Nephron progenitor cell (in vitro differentiated cells): ENCODE measurements at places on chromosomes 5 and 9.
A peak's percentile ranks its signal among the peaks of the same experiment; 100 is the strongest.

DNA sequence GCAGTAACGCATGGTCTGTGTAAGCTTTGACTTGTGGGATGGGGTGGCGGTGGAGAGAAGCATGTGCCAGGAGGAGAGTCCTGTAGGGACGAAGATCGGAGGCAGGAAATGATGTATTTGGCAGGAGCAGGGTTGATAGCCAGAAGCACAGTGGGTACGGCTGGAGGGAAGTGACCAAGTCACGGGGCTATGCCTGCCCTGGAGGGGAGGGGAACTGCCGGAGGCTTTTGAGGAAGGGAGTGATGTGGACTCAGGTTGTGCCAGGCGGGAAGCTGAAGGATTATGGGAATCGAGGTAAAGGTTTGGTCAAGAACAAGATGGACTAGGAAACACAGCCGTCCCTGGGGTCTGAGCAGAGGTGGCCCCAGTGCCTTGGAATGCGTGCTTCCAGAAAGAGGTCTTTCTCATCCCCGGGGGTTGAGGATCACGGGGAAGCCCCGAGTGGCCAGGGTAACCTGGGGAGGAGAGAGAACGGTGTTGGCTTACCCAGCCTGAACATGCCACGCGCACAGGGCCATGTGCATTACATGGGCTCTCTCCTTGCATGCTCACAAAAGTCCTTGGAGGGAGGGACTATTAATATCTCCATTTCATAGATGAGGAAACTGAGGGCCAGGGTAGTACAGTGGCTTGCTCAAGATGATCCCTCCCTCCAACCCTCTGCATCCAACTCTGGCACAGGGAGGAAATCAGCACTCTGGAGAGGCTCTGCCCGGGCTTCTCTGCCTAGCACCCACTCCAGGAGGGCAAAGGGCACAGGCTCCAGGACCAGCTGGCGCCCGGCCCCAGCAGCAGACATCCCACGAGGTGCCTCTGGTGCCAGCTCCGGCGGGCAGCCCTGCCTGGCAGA, 253.8 kb downstream of the PBX3 start:
- DNase-seq = no peak
- H3K27ac ChIP-seq = no peak overlapping the region
- H3K4me1 ChIP-seq = peaks cover 9% of the 10 kb centered on the region
- peaks cover 17% of the 10 kb centered on the region for H3K27me3 ChIP-seq

DNA sequence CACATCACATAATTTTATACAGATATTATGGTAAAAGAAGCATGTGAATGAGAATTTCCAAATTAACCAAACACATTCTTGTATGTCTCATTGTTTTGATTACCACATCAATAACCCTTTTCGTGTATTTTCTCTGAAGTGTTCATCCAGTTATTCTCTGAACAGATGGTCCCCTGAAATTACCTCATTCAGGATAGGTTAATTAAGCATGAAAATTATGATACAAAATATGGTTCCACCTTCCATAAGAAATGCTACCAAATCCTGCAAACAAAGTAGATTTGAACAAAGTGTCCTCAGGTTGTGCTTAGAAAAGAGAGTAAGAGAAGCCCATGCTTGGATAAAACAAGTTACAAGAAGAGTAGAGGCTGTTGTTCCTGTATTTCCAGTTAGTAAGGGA, 83.1 kb upstream of the LMNB1 start:
- no peaks in the 10 kb centered on the region for H3K27me3 ChIP-seq
- DNase-seq = no peak
- H3K4me1 ChIP-seq = peaks cover 8% of the 10 kb centered on the region
- H3K27ac ChIP-seq = no peak overlapping the region

- peaks cover 4% of the 10 kb centered on the region for H3K27me3 ChIP-seq
- H3K4me3 ChIP-seq = peak overlapping the region; percentile 86
- no peak for DNase-seq
- H3K4me1 ChIP-seq = peaks cover 49% of the 10 kb centered on the region
Observed at GRCh38 chr9:136328011-136328621, 777 bp downstream of the GPSM1 start.

DNA sequence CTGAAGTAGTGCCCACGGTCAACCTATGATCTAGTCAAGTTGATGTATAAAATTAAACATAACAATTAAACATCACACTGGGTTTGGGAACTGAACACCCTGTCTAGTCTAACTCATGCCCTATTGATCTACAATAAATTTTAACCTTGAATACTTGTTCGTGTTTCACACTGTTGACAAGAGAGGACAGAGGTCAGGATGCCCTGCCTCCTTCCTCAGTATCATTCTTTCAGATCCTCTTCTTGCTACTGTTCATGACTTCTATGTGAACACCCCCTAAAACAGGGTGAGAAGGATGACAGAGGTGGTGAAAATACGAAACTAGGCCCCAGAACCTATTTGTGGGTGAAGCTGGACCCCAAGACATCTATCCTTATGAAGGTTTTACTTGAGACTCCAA, 8.1 kb upstream of the MAT2B start:
- no peak overlapping the region for H3K4me3 ChIP-seq
- no peak for DNase-seq
- H3K27me3 ChIP-seq = no peaks in the 10 kb centered on the region
- H3K36me3 ChIP-seq = peaks cover 17% of the 10 kb centered on the region

- no peak overlapping the region for H3K4me3 ChIP-seq
- peaks cover 2% of the 10 kb centered on the region for H3K27me3 ChIP-seq
- DNase-seq = no peak
- H3K27ac ChIP-seq = no peak overlapping the region
- no peaks in the 10 kb centered on the region for H3K36me3 ChIP-seq
Observed at GRCh38 chr5:82802954-82803353, 274.2 kb downstream of the TMEM167A start.

- no peak overlapping the region for H3K27ac ChIP-seq
- peaks cover 22% of the 10 kb centered on the region for H3K27me3 ChIP-seq
- H3K4me3 ChIP-seq = no peak overlapping the region
- DNase-seq = no peak
- peaks cover 11% of the 10 kb centered on the region for H3K4me1 ChIP-seq
Observed at GRCh38 chr9:935348-935965, 41.0 kb upstream of the DMRT3 start.

DNA sequence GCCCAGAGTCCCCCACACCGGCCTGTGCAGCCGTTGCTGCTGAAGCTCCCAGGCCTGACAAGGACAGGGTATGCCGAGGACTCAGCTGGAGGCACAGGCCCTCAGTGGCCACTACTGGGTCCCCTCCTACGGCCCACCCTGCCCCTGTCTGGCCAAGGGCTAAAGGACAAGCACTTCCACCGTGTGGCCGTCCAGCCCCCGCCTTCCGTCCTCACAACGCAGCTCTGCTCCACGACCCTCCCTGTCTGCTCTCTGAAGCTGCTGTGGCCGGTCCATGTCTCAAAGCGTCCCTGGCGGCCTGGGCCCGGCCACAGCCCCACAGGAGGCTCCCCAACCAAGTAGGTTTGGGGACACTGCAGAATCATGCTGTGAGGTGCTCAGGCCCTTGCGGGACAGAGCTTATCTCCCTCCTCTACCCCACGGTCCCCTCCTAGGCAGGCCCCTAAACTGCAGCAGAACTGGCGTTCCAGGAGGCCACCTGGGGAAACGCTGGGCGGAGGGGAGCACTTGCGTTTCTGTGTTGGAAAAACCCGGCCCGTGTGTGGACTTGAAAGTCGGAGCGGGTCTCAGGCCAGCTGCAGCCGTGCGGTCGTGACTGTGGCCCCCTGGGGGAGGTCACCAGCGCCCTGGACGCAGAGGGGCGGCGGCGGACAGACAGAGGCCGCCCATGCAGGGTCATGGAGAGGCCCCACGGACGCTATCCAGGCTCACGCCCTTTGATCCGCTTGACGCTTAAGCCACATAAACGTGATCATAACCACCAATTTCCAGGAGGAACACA, 45.6 kb downstream of the NKD2 start:
- H3K27me3 ChIP-seq = peaks cover 2% of the 10 kb centered on the region
- H3K27ac ChIP-seq = peak overlapping the region; percentile 53
- H3K36me3 ChIP-seq = peaks cover 5% of the 10 kb centered on the region
- H3K4me1 ChIP-seq = peaks cover 32% of the 10 kb centered on the region
- no peak for DNase-seq

DNA sequence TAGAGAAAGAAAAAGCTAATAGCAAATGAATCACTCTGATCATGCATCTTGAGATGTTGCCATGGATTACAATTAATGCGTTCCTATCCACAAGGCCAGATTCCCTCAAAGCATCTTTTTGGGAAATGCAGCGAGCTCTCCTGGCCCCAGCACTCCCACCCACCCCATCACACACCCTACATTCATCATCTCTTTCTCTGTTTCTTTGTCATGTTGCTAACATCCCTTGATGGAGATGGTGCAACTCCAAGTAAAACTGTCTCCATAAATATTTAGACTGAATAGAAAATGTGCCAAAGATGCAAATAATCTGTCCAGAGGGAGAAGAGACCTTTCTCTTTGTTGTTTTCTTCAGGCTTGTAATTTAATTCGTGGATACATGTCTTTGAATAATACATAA, 30.8 kb upstream of the TNC start:
- peaks cover 14% of the 10 kb centered on the region for H3K4me1 ChIP-seq
- no peak for DNase-seq
- H3K4me3 ChIP-seq = no peak overlapping the region
- H3K36me3 ChIP-seq = no peaks in the 10 kb centered on the region

- no peaks in the 10 kb centered on the region for H3K36me3 ChIP-seq
- H3K4me3 ChIP-seq = no peak overlapping the region
- no peaks in the 10 kb centered on the region for H3K4me1 ChIP-seq
- no peak overlapping the region for H3K27ac ChIP-seq
Observed at GRCh38 chr5:107012371-107012770, 658.4 kb downstream of the EFNA5 start.

DNA sequence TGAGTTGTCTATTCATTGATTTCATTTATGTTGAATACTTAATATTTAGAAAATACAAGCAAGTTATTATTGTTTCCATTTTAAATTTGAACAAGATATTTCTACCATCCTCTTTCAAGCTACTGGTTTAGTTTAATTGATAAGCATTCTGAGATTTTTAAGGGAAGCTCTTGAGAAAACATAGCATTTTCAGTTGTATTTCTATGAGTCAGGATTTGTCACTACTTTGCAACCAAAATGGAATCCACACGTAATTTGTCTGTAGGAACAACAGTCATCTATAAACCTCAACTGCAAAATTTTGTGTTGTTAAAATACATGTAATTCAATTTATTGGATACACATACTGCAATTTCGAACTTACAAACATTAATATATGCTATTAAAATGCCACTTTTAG, 74.0 kb downstream of the PRR16 start:
- H3K27me3 ChIP-seq = no peaks in the 10 kb centered on the region
- no peak overlapping the region for H3K4me3 ChIP-seq
- no peaks in the 10 kb centered on the region for H3K36me3 ChIP-seq
- DNase-seq = no peak
- no peak overlapping the region for H3K27ac ChIP-seq

DNA sequence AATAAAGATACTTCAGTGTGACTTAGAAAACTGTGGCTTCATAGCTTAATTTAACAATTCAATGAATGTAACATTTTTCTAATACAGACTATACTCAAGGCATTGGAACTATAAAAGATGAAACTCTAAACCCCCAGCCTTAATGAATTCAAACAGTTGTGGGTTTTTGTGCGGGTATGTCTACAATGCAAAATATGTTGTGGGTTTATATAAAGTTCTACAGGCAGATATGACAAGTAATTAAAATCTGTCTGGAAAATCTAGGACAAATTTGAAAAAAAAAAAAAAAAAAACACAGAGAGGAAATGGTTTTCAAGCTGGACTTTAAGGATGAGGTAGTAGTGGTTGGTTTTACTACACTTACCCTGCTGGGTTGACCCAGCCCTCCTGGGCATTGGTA, 467.5 kb upstream of the TLE4 start:
- no peak for DNase-seq
- H3K36me3 ChIP-seq = peaks cover 15% of the 10 kb centered on the region
- H3K27me3 ChIP-seq = no peaks in the 10 kb centered on the region
- H3K4me3 ChIP-seq = no peak overlapping the region

- peaks cover 7% of the 10 kb centered on the region for H3K36me3 ChIP-seq
- H3K27ac ChIP-seq = no peak overlapping the region
- DNase-seq = no peak
- H3K27me3 ChIP-seq = no peaks in the 10 kb centered on the region
Observed at GRCh38 chr5:38509185-38509584, 47.3 kb downstream of the LIFR start.

GRCh38 chr5:154298065-154298464, 107.5 kb downstream of the GALNT10 start:
- H3K4me1 ChIP-seq = peaks cover 39% of the 10 kb centered on the region
- H3K27ac ChIP-seq = no peak overlapping the region
- DNase-seq = no peak

- H3K27me3 ChIP-seq = peaks cover 31% of the 10 kb centered on the region
- peaks cover 4% of the 10 kb centered on the region for H3K4me1 ChIP-seq
- no peaks in the 10 kb centered on the region for H3K36me3 ChIP-seq
- H3K4me3 ChIP-seq = no peak overlapping the region
- DNase-seq = no peak
Observed at GRCh38 chr9:114076237-114077161, 1.6 kb downstream of the AMBP start.

DNA sequence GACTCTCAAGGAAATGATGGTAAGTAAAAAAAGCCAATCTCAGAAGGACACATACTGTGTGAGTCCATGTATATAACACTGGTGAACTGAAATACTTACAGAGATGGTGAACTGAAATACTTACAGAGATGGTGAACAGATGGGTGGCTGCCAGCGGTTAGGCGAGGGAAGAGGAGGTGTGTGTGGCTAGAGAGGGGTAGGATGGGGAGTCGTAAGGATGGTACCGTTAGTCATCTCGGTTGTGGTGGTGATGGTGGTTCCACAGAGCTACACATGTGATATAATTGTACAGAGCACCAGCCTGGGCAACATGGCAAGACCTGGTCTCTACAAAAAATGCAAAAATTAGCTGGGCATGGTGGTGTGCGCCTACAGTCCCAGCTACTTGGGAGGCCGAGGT, 113.6 kb upstream of the RAPGEF1 start:
- no peak overlapping the region for H3K27ac ChIP-seq
- H3K36me3 ChIP-seq = peaks cover 2% of the 10 kb centered on the region
- H3K4me3 ChIP-seq = no peak overlapping the region
- DNase-seq = no peak

DNA sequence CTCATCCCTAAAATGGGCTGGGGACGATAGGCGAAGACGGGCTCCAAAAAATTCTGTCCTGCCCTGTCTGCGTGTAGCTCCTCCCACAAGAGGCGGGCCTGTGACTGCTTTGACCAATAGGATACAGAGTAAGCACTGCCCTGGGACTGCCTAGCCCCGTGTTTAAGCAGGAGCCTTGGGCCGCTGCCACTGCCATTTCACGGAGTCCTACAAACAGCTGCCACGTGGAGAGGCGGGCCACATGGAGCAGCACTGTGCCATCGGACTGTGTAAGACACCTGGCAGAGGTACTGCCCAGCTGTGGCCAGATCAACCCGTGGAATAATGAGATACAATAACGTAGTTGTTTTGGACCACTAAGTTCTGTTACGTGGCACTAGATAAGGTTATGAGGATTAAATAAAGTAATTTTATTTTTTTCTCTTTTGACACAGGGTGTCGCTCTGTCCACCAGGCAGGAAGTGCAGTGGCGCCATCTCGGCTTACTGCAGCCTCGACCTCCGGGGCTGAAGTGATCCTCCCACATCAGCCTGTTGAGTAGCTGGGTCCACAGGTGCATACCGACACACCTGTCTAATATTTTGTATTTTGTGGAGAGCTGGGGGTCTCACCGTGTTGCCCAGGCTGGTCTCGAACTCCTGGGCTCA, 87.2 kb downstream of the LMNB1 start:
- no peaks in the 10 kb centered on the region for H3K27me3 ChIP-seq
- DNase-seq = no peak
- H3K4me3 ChIP-seq = no peak overlapping the region
- peaks cover 20% of the 10 kb centered on the region for H3K4me1 ChIP-seq
- no peak overlapping the region for H3K27ac ChIP-seq
- H3K36me3 ChIP-seq = peaks cover 14% of the 10 kb centered on the region
